ENCODE measurements at places on chromosomes 11 and 22. TPM values are rescaled to one million over a fixed set of nuclear protein-coding genes. Genes with fewer than 3 reads are reported as not detected.
A peak's percentile ranks its signal among the peaks of the same experiment; 100 is the strongest.

GRCh38 chr11:444396-445144, 2.8 kb upstream of the ANO9 start:
- no peak for DNase-seq

DNA sequence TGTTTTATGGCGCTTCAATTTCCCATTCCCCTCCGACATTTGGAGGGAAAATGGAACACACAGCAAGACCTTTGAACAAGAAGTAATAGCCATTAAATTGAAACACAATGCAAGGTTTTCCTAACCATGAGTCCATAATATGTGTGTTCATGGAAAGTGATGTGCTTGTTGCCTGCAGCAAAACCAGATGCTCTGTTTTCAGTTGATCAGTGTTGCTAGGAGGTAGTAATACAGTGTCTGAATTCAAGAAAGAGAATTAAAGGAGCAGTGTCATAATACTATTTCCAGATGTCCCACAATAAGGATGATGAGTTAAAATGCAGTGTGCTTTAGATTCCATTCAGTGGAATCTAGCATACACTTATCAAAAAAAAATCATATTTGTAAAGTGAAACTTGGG, 637.4 kb upstream of the API5 start:
- DNase-seq: no peak

- no peak for DNase-seq
Measured at GRCh38 chr22:42562279-42562678, 8.5 kb downstream of the SERHL2 start.

DNA sequence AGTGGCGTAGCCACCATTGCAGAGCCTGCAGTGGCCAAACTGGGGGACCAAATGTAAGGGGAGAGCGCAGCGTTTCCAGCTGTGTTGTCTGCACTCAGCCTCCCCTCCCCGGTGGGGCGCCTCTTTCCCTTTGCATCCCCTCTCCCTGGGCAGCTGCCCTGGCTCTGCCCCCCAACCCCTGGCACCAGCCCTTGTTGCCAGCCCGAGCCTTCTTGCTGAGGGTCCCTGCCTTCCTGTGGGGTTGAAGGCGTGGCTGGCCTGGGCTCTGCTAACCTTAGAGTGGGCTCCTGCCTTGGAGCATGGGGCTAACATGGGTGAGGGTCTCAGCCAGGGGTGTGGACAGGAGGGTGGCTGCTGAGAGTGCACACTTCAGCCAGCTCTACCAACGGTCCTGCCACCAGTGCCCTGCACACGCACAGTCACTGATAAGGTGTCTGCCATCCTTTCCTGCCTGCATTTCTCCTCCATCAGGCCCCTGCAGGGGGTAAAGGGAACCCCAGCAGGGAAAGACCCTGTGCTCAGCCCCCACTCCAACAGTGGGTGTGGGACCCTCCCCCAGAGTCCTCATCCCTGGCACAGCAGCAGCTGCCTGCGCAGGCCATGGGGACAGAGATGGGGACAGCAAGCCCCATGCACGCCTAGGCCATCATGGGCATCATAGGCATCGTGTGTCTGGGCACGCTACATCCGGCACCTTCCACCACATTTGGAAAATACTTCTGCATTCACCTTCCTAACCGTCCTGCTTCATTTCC, 43.5 kb downstream of the CERK start:
- DNase-seq: no peak

GRCh38 chr11:67368621-67369020, 4.8 kb downstream of the CLCF1 start:
- DNase-seq: no peak

- no peak for DNase-seq
Measured at GRCh38 chr11:75589933-75590332, 27.9 kb downstream of the SERPINH1 start.

- no peak for DNase-seq
Measured at GRCh38 chr22:47673557-47673956, 911.1 kb downstream of the TBC1D22A start.

MUC5AC gene
- not detected for total RNA-seq

- DNase-seq: peak; percentile 78
Measured at GRCh38 chr11:107018902-107019493, 722 bp upstream of the GUCY1A2 start.

GRCh38 chr11:134138376-134138775, 69.5 kb downstream of the JAM3 start:
- DNase-seq: no peak

DNA sequence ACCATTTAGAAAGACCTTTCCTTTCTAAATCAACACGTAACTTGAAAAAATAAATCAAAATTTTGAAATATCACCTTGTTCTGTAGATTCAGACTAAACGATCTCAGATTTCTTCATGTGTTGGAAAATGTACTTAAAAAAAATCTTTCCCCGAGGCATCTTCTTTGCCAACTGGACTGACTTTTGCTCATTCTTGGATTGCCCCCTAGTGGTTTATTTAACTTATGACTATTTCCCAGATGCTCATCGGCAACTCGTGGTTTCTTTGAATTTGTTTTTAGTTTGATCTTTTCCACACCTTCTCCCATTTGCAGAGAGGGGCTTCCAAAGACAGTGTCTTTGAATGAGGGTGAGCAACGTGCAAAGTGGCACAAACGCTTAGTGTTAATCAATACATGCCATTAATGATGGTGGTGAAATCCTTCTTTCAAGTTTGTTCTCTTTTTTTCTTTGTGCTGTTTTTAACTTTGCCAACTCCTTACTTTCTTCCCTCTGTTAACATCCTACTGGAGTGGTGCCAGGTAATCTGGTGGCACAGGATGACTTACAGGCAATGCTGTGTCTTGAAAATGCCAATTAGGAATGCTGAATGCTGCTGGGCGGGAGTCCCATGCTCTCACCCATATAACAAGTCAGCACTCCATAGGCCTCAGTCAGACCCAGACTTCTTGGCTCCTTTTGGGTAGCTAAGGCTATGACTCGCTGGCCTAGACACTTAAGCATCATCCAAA, 18.3 kb downstream of the PRSS23 start:
- DNase-seq: no peak
